ENCODE measurements at places on chromosomes 1 and 21.

GRCh38 chr1:8527941-8528340, 210.0 kb downstream of the SLC45A1 start:
- H3K36me3 ChIP-seq = no peaks in the 10 kb centered on the region
- no peak overlapping the region for H3K4me3 ChIP-seq
- H3K4me1 ChIP-seq = peaks cover 34% of the 10 kb centered on the region
- H3K27me3 ChIP-seq = no peaks in the 10 kb centered on the region
- peak overlapping the region; percentile 41 for H3K27ac ChIP-seq

GRCh38 chr1:94737124-94737998, 82.8 kb upstream of the SLC44A3 start:
- H3K27ac ChIP-seq = no peak overlapping the region
- H3K36me3 ChIP-seq = no peaks in the 10 kb centered on the region
- no peak for DNase-seq
- H3K27me3 ChIP-seq = no peaks in the 10 kb centered on the region

DNA sequence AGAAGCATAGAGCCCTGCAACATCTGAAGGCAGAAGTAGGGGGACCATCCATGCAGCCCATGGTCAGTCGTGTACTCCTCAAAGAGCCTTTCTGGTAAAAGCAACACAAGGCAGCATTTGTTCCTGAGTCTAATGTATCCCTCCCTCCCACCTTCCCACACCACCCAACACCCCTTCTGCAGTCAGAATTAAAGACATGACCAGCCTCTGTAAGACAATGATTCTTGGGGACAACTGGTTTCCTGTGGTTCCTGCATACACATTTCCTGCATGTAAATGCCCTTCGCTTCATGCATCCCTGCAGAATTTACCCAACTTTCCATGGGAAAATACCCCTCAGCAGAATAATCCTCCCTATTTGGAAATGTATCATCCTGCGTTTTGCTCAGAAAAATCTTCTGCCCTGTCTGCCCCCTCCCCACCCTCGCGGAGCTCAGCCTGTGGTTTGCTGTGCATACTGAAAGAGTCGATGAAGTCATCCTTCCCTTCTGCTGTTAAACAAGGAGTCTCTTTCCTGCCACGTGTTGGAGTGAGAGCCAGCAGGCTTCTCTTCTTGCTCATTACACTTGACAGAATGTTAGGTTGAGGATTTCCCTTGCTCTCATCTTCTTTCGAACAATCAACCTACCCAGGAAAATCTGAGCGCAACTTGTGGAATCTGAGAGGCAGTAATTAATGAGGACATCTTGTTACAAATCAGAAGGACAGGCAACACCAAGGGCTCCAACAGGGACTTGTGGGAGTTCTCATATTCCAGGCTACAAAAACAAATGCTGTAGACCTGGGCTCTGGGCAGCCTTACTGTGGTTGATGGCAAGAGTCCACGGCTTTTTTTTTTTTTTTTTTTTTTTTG, 4.7 kb downstream of the TNN start:
- no peaks in the 10 kb centered on the region for H3K27me3 ChIP-seq
- no peaks in the 10 kb centered on the region for H3K36me3 ChIP-seq
- H3K4me1 ChIP-seq = peaks cover 3% of the 10 kb centered on the region
- H3K4me3 ChIP-seq = no peak overlapping the region
- H3K27ac ChIP-seq = no peak overlapping the region

GRCh38 chr1:41325801-41326200, 35.4 kb upstream of the FOXO6 start:
- H3K36me3 ChIP-seq = no peaks in the 10 kb centered on the region
- H3K27me3 ChIP-seq = no peaks in the 10 kb centered on the region
- no peak for DNase-seq
- no peak overlapping the region for H3K27ac ChIP-seq
- no peaks in the 10 kb centered on the region for H3K4me1 ChIP-seq
- no peak overlapping the region for H3K4me3 ChIP-seq
